Cardiac fibroblast (primary cell): ENCODE measurements at places on chromosomes 7 and 10.

DNA sequence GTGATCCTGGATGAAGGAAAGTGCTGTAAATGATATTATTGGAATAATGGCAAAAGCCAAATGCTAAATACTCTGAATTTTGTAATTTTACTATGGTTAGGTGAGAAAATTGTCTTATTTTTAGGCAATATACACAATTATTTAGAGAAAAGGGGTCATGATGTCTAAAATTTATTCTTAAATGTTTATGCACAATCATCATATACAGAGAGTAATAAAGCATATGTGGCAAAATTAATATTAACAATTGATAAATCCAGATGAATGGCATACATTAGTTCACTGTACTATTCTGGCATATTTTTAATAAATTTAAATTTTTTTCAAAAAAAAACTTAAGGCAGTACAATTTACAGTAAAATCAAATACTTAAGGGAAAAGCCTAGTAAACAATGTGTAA, 7.4 kb downstream of the IPMK start:
- no peak for DNase-seq

- DNase-seq, result no peak
Measured at GRCh38 chr10:125121003-125121402, 39.4 kb downstream of the CTBP2 start.

DNA sequence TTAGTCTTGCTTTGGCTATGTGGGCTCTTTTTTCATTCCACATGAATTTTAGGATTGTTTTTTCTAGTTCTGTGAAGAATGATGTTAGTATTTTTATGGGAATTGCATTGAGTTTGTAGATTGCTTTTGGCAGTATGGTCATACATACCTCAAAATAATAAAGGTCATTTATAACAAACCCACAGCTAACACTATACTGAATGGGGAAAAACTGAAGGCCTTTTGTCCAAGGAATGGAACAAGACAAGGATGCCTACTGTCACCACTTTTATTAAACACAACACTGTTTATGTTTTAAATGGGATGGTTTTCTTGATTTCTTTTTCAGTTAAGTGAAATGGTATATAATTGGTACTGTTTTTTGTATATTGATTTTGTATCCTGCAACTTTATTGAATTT, 84.3 kb downstream of the CCDC7 start:
- DNase-seq, result no peak

GRCh38 chr10:121157998-121158397, 306.8 kb downstream of the WDR11 start:
- DNase-seq, result no peak

DNA sequence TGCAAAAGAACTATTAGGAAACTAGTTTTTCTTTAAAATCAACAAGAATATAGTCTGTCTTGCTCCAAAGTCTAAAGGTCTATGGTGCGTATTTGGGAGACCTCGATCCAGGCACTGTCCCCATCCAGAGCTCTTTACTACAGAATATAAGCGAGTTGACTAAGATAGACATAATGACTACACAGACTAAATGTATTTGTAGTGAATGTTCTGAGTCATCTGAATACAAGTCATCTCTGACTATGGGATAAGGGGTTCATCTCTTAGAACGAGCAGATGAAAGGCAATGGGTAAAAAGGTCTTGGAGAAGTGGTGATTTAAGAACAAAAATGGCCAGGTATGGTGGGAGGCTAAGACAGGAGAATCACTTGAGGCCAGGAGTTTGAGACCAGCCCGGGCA, 136.0 kb upstream of the RSU1 start:
- no peak for DNase-seq

GRCh38 chr10:11236234-11236633, 218.6 kb downstream of the CELF2 start:
- no peak for DNase-seq

GRCh38 chr10:125866421-125867029, 14.6 kb downstream of the DHX32 start:
- no peak for DNase-seq

GRCh38 chr10:92291921-92292845, 1.2 kb downstream of the MARCHF5 start:
- peak; percentile 73 for DNase-seq

DNA sequence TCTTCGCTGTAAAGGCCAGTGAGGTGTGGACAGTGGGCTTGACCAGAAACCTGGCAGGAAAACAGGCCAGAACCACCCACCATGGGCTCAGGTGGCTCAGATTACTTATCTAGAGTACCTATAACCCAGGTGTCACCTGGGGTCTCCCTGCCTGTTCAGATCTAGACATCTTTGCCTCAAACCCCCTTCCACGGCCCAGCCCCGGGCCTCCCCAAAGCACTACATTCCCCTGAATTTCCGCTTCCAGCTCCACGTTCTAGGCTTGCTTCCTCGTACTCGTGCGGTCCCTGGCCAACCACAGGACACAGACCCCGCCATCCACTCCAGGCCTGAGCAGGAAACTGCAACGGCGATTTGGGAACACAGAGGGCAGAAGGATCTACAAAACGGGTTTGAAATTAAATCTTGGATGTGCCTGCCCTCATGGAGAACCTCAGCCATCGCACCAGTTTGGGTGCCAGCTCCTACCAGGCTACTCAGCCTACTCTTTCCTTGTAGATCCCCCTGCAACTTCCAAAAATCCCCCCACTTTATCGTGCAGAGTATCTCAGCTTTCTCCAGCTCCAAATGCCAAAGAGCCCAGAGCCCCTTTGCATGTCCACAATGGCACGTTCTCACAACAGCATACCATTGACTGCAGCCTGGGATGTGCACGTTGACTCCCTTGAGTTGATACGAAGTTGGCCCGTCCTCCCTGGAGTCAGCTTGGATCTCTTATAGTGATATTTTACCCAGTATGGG, 62.7 kb upstream of the CACUL1 start:
- no peak for DNase-seq

DNA sequence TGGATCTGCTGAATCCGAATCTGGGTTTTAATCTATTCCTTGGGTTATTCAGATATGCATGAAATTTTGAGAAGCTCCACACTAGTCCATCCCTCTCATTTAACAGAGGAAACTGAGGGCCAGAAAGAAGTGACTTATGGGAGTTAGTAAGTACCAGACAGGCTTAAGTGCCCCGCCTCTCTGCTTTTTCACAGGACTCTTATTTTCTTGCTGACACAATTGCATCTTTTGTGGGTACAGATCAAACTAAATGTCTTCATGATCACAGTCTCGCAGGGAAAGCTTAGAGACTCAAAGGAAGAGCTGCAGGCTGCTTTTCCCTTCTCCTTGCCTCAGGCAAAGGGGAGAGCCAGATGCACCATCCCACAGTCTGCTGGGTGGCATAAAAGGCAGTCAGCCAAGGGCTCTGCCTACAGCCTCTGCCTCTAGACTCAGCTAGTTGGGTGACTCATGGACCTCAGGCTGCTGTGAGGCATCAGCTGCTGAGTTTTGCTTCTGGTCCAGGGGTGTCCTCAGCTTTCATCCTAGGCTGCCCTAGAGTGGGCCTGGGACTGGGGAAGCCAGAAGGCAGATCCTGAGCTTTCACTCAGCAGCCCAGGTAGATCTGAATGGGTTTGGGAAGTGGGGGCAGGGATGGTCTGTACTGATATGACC, 11.6 kb downstream of the GOLGA7B start:
- peak; percentile 39 for DNase-seq

- DNase-seq, result no peak
Measured at GRCh38 chr10:32375631-32376030, 28.7 kb upstream of the EPC1 start.
